ENCODE measurements at places on chromosomes 2 and 18.

DNA sequence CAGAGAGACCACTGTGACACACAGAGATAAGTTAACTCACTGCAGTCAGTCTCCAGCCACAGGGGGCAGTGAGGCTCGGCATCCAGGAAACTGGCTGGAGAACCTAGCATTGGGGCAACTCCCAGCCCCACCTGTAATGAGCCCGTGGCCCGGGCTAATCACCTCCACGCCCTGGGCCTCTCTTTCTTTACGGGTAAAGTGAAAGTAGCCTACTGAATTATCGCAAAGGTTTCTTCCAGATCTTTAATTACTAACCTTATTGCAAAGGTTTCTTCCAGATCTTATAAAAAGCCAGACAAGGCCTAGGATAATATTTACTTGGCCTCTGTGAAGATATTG lies 45.7 kb upstream of the ACAA2 start:
- DNase-seq = no peak

DNA sequence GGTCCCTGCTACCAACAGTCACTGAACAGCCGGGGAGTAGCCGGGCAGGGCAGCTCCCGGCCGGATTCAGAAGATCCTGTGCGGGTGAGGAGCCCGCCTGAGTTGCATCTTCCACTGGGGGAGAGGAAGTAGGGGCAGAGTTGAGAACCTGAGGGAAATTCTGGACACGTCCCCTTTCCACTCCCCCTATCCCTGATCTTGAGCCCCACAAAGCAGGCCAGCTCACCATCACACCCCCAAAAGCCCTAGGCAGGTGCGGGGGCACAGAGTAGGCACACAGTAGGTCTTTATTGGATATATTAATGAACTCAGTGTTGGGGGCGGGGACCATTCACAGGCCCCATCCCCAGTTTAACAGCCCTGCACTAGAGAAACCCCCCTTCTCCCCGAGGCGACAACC lies 81.9 kb upstream of the UXS1 start:
- no peak for DNase-seq

DNA sequence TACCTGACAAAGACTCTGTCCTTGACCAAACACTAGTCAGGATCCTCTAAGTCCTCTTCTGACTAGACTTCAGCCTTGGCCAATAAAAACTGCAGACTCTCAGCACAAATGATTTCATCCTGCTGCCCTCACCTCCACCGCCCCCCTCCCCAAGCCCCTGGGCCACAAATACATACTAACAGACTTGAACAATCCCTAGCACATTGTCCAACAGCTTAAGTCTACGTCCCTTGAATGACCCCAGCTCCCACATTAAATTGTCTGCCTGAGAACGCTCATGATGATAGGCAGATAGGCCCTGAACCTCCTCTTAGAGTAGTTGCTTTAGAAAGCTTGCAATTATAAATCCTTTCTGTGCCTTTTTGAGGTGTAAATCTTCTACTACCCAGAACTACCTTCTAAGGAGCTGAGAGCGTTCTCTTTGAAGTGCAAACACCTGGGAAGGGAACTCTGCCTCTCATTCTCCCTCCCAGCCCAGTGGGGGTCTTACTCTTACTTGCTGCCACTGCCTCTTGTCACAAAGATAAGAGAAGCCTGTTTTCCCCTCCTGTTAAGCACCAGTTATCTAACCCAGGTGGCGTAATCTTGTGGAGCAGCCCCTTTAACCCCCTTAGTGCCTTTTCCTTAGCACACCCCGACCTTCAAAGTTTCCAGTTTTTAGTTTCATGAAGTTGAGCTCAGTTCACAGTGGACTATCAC lies 1225.6 kb downstream of the LRP1B start:
- no peak for DNase-seq

- DNase-seq = peak; percentile 11
These were observed 326.2 kb upstream of the SOX11 start for GRCh38 chr2:5365871-5366461.

DNA sequence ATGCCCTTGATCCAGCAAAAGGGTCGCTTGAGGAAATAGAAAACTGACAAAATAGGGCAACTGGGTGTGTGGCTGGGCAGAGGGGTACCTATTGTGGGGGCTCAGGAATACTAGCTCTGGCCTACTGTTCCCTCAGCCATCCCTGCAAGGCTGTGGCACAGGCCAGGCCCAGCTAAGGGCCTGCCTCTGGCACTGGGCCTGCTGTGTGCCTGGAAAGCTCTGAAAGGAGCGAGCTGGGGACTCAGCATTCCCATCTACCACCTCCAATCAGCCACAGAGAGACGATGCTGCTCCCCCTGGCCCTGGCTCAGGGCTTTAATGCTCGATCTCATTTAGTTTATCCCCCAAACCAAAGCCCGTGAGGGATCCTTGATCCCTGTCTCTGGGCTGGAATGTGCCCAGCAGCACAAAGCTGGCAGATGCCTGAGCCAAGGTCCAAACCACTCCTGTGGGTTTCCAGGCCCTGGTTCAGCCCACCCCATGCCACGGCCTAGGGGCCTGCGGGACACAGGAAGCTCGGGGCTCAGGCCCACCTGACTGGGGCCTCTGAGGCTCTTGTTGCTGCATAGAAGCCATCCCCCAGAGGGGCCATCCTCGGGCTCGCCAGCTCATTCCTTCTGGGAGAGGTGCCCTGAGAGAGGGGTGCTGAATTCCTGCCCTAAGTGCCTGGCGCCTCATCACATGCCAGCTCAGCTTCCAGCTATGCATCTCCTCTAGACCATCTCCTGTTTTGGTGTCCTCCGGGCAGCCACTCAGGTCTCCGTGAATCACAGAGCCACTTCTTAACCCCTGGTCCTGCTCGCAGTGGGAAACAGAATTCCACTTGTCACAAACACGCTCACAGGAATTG lies 43.0 kb upstream of the KCNF1 start:
- DNase-seq = peak; percentile 87
